Cortex of kidney (tissue), 1 donor: ENCODE measurements at places on chromosomes 5 and 9.

DNA sequence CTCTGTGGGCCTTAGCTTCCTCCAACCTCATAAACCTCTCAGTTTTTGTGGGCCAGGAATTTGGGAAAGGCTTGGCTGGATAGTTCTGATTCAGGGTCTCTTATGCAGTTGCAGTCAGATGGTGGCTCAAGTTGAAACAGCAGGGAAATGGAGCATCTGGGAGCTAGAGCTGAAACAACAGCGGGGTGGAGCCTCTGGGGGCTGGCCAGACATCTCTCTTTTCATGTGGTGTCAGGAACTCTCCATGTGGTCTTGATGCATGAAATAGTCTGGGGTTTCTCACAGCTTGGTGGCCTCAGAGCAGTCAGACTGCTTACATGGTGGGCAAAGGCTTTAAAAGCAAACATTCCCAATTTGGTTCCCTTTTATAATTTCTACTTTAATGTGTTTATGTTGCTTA, 13.5 kb downstream of the ZNF346 start:
- no peak for DNase-seq

DNA sequence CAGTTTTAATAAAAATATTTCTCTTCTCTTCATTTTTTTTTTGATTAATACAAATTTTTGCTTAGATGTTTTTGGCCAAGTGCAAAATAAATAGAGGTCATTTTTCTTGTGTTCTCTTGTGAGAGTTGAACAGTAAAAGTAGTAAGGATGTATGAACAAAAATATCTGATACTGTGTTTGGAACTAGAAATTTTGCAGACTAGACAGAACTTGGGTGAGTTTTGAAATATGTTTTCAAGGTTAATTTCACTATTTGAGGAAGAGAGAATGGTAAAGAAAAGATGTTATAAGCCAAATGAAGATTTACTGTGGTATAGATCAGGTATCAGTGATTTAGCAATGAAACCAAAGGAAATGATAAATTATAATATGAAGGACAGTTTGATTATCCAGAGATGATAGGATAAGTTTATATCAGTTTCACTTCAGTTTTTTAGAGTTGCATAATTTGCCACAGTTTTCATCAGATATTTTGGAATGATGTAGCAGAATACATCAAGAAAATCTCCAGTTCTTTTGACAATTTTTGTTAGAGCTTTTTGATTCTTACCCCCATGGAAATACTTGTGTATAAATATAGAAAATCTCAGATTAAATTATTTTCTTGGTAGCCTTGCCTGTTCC, 147.9 kb upstream of the VCAN start:
- DNase-seq, result no peak

DNA sequence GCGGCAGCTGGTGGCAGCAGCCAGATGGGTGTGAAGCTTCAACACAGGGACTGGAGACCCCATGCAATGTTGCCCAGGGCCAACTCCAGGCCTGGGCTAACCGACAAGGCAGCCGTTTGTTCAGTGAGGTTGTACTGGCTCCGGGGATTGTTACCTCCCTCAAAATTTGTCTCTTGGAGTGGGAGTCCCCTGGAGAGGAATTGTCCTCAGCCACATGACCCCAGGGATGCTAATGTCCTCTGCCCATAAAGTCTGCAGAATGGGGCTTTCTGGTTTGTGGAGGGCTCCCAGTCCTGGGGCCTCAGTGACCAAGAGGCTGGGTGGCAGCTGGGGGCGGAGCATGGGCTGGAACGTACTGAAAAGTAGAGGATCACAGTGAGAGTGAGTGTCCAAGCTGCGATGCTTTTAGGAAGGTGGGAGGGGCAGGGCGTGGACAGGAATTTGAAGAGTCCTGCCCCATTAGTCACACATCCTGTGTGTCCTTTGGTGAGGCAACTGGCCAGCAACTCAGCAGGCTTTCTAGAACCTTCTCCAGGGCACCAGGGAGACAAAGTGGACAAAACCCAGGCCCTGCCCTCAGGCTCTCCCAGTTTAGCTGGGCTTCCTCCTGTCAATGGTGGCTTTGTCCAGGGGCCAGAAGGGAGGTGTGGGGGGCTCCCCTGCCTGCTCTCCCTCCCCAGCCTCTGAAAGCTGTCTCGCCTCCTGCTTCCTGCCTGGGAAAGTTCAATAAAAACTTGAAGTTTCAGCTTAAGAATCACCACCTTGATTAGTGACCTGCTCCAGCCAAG, 114.0 kb downstream of the NSG2 start:
- DNase-seq, result no peak

GRCh38 chr5:178196281-178196812, 8.0 kb upstream of the HNRNPAB start:
- DNase-seq, result no peak

GRCh38 chr5:157204765-157205164, 24.1 kb downstream of the ITK start:
- no peak for DNase-seq

- DNase-seq, result no peak
Observed at GRCh38 chr5:17917465-17917864, 283.2 kb downstream of the TAF11L14 start.

- no peak for DNase-seq
Observed at GRCh38 chr9:134605351-134605965, 36.1 kb upstream of the COL5A1 start.

DNA sequence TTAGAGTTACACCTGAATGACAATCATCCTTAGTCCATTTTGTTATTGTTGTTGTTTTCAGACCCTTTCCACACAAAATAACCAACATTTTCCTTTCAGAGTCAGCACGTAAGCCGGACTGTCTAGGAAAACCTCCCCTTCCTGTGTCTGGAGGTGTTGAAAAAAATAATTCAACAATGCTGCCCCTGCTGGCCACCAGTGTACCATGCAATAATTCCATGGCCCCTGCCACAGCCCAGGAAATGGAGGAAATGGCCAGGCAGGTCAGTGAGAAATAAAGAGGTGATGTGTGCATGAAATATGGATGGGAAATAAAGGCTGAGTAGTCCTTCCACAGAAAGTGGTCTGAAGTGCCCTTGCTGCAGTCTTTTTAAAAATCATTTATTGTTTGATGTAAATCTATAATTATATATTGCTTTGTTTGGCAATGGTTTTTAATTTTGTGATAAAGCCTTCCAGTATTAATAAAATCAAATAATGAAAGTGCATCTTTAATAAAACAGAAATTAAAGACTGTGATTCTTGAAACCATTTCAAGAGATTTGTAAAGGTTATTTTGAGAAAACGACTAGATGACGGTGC, 152.8 kb upstream of the PAPPA start:
- DNase-seq, result no peak

- no peak for DNase-seq
Observed at GRCh38 chr9:78507037-78507436, 210.1 kb downstream of the PSAT1 start.

DNA sequence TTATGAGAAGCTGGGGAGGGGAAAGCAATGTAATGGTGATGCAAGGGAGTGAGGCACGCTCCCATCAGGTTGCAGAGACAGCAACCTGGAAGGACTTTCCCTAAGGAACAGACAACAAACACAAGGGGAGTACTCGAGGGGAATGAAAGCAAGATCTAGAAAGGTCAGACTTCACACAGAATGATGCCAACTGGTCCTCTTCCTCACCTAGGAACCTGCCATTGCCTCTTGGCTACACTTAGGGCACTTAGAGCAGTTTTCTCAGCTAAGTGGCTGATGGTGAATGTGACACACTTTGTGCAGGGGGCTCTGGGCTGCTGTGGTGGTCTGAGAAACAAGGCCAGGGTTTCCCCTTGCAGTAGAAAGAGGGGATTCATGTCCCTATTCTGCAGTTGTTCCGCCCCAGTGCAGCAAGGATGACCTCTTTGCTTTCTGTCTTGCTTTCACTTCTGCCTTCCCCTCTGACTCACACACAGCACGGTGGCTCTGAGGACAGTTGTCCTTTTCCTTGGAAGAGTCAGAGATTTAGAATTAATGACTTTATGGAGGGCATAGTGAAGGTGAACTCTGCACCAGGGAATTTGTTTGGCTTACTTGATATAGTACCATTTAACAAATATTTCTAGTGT, 394.0 kb upstream of the KLF4 start:
- DNase-seq, result no peak

DNA sequence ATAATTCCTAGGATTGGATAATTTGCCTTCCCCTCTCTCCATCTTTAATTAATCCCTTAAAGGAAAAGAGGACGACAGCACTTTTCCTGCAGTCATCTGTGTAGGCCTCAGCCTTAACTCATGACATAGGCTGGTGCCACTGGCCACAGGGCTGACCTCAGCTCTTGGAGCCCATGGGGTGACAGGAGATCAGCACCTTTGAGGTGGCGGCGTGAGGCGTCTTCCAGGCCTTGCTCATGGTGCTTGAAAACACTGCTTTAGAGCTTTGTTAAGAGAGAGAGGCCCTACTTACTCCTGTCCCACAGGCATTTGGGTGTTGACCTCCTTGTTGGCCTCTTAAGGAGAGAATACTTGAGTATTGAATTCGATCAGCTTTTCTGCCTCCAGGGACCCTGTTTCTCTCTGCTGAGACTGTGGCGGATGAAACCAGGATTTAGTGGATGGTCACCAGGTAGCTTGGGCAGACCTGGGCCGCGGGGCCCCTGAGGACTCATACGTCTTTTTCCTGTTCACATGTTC, 23.4 kb downstream of the TENT4A start:
- DNase-seq, result no peak

GRCh38 chr9:90464978-90465377, 177.6 kb downstream of the DIRAS2 start:
- DNase-seq, result no peak

DNA sequence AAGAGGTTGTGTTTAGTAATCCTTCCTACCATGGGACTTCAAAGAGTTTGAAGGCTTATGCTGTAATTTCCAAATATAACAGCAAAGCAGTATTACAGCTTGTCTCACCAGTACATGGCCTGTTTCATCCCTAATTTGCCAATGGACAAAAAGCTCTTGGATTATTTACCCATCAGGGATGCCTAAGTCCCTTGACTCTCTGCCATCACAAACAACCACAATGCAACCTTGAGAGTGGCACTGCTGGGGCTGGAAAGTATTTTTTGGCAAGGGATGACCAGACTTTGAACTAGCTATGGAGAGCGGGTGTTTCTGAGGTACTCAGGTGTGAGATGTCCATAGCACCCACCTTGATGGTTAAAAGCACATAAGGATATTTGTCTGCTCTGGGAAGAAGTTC, 9.1 kb downstream of the MAMDC2 start:
- no peak for DNase-seq

DNA sequence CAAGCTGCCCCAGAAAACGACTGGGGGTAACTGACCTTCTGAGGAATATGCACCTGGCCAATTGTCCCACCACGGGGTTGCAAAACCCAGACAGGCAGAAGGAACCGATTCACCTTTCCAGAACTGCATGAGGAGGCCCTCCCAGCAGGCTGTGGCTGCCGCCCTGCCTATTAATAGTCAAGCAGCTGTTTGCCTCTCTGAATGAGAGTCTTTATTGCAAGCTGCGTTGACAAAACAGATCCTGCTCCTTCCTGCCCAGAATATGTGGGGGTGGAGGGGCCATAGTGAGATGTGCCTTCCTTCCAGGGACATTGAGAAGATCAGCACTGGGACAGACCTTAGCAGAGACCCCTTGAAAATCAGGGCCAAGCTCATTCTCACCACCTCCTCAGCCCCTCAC, 18.3 kb upstream of the TCOF1 start:
- no peak for DNase-seq

DNA sequence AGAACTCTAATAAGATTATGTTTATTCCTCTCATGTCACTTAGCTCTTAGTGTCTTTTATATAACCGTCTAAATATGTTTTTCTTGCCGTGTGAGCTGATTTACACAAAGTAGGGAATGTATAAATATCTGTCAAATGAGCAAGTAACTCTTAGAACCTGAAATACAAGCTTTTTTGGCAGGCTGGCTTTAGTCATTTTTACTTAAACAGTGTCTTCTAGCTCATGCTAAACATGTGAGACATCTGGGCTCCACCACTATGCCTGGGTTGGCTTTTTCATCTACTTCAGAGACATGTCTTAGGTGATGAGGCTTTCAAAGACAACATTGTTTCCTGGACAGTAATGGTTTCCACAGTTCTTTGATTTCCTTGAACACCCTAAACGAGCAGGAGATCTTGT, 137.2 kb upstream of the ZNF608 start:
- no peak for DNase-seq

- no peak for DNase-seq
Observed at GRCh38 chr5:121755266-121755665, 96.4 kb upstream of the FTMT start.

DNA sequence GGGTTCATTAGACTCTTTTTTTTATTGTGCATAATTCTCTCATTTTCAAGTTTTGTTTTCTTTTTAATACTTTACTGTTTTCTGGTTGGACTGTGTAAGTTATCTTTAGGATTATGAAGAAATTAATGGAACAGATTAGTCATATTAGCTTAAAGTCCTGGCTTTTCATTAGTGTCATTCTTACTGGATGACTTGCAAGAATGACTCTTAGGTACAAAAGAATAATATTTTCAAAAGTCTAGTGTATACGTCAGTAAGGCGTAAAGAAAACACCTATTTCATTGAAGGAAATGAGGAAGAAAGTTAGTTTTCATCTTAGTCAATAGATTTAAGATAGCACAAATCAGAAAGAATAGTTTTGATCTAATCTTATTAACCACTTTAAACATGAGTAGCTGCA, 20.4 kb downstream of the UHRF2 start:
- no peak for DNase-seq

- DNase-seq, result no peak
Observed at GRCh38 chr9:36486933-36487481, 85.7 kb upstream of the MELK start.
